ENCODE measurements at places on chromosomes 1 and 21. TPM values are rescaled to one million over a fixed set of nuclear protein-coding genes. Genes with fewer than 3 reads are reported as not detected.

UTS2 gene
- total RNA-seq: not detected

CLEC20A gene
- total RNA-seq: not detected

FRRS1 gene
- total RNA-seq: 6.0 TPM

SYTL1 gene
- total RNA-seq: 0.65 TPM

INSRR gene
- total RNA-seq: not detected

OLFM3 gene
- total RNA-seq: not detected

TRIM67 gene
- not detected for total RNA-seq

PGBD5 gene
- under 0.01 TPM for total RNA-seq

FALEC gene
- total RNA-seq: not detected

MAN1C1 gene
- total RNA-seq: 1.5 TPM

SLAMF6 gene
- not detected for total RNA-seq

LCE1B gene
- total RNA-seq: not detected

CHTOP gene
- 24.0 TPM for total RNA-seq

LCE6A gene
- total RNA-seq: not detected

ARHGEF10L gene
- total RNA-seq: 8.7 TPM

GJB3 gene
- not detected for total RNA-seq

CYYR1 gene
- total RNA-seq: 1.6 TPM

NRAS gene
- 47.1 TPM for total RNA-seq

GSTM1 gene
- total RNA-seq: not detected

KPRP gene
- not detected for total RNA-seq

DVL1 gene
- 43.1 TPM for total RNA-seq

CR1L gene
- not detected for total RNA-seq

RNU1-3 gene
- total RNA-seq: not detected

FAM72A gene
- 7.4 TPM for total RNA-seq
